ENCODE measurements at places on chromosomes 2 and 18.

- no peak for DNase-seq
These were observed 15.0 kb downstream of the GPR55 start for GRCh38 chr2:230909841-230910545.

- no peak for DNase-seq
These were observed 58.0 kb downstream of the LRRTM1 start for GRCh38 chr2:80246534-80246933.

DNA sequence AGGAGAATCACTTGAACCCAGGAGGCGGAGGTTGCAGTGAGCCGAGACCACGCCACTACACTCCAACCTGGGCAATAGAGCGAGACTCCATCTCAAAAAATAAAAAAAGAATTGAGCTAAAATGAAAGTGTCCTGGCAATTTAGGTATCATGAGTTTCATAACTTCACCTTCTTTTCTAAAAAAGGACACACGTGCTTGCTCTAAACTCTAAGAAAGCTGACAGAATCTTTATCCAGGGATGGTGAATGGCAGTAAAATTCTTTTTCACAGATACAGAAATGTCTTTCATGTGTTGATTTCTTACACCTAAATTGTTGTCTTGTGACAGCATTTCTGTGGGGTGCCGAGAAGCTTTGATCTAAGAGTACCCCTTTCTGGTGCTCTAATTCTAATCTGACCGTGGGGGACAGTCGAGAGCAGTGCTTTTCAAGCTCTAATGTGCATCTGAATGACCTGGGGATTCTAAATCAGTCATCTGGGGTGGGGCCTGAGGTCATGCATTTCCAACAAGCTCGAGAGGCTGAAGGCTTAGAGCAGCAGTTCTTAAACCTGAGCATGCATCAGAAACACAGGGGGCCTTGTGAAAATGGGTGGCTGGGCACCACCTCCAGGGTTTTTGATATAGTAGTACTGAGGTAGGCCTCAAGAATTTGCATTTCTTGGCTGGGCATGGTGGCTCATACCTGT, 42.1 kb upstream of the REL start:
- no peak for DNase-seq

DNA sequence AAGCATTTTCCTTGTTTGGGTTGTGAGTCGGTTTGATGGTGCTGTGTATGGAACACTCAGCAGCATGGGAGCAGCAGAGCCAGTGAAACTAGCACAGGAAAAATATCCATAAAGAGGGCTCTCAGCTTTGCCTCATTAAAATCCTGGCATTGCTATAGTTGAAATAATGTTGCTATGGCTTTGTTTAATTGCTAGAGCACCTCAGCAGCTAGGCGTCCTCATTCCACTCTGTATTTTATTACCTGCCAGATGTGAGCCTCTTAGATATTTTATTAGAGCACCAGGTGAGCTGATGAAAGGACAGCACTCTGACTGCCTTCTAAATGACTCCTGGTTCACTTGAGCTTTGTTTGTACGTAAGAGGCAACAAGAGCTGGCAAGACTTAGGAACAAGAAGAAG, 232.4 kb downstream of the MTX2 start:
- no peak for DNase-seq

DNA sequence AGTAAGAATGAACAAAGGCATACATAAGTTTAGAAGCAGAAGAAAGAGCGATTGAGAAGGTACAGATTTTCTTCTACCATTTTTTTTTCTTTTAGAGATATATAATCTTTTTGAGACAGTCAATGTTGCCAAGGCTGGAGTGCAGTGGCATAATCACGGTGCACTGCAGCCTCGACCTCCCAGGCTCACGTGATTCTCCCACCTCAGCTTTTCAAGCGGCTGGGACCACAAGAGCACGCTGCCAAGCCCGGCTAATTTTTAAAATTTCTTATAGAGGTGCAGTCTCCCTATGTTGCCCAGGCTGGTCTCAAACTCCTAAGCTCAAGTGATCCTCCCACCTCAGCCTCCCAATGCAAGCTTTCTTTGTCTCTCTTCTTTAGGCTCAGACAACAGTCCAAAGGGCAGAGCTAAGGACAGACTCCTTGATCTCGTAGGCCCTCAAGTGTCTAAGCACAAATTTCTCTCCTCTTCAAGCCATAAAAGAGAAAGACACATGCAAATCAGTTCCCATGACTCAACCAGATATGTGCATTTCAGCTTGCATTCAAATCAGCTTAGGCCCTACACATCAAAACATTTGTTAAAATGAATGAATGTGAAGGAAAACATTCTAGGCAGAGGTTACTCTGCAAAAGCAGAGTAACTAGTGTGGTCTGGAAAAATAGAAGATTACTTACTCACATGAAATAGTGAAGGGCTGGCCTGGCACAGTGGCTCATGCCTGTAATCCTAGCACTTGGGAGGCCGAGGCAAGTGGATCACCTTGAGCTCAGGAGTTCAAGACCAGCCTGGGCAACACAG, 18.0 kb downstream of the ITSN2 start:
- no peak for DNase-seq

GRCh38 chr2:143686585-143687164, 557.5 kb downstream of the ARHGAP15 start:
- no peak for DNase-seq

DNA sequence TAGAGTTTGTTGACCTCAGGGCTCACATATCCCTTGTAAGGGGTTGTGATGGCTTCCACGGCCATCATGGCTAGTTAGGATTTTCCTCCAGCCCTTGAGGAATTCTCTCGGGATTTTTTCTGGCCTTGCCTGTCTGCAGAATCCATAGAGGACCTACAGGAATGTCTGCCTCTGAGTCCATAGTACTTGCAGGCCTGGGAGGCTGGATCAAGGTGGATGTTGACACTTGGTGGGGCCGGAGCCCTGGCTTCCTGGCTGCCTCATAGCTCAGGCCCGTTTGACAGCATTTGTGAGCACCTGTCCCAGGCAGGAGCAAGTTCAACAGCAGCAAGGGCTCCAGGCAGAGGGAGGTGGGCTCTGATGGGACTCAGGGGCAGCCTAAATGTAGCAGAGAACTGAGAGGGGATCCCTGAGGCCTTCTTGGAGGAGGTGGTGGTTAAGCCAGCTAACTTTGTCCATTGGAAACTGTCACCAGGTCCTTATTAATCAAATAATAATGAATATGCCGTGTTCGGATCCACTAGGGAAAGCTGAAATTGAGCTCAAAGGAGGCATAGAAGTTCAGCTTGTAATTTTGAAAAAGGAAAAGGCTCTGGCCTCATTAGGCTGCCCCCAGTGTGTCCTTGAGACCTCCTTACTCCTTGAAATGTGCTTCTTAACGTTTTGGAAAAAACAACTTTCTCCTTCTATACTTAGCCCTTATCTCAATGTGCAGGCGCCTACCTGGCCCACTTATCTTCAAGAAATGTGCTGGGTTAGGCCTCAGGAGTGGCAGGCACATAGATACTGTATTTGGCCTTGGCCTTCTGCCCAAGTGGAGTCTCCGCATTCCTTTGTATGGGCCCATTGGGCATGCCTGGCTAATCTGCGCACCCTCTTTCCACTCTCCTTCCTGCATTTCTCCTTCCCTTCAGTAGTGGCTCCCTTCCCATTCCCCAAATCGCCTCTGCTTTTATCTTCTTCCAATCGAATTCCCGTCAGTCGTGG, 66.9 kb downstream of the HPCAL1 start:
- no peak for DNase-seq

- no peak for DNase-seq
These were observed 48.2 kb downstream of the LONRF2 start for GRCh38 chr2:100274076-100274475.

DNA sequence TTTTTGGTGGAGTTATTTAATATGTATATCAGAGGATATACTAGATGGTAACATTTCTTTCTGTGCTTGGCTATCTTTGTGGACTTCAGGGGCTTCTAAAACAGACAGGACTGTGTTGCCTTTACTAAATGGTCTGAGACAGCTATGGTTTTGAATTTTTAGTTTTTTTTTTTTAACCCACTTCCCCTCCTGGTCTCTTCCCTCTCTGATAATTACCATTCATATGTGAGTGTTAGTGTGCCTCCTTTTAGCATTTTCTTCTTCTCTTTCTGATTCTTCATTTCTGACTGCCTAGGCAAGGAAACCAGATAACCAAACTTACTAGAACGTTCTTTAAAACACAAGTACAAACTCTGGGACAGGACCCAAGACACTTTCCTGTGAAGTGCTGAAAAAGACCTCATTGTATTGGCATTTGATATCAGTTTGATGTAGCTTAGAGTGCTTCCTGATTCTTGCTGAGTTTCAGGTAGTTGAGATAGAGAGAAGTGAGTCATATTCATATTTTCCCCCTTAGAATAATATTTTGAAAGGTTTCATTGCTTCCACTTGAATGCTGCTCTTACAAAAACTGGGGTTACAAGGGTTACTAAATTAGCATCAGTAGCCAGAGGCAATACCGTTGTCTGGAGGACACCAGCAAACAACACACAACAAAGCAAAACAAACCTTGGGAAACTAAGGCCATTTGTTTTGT, 52.7 kb downstream of the SMAD4 start:
- no peak for DNase-seq

- no peak for DNase-seq
These were observed 109.0 kb upstream of the KCNJ3 start for GRCh38 chr2:154589514-154589913.

- no peak for DNase-seq
These were observed 98.2 kb downstream of the BABAM2 start for GRCh38 chr2:27988718-27989117.

- DNase-seq: no peak
These were observed 69.3 kb downstream of the ALPK2 start for GRCh38 chr18:58559427-58560186.

DNA sequence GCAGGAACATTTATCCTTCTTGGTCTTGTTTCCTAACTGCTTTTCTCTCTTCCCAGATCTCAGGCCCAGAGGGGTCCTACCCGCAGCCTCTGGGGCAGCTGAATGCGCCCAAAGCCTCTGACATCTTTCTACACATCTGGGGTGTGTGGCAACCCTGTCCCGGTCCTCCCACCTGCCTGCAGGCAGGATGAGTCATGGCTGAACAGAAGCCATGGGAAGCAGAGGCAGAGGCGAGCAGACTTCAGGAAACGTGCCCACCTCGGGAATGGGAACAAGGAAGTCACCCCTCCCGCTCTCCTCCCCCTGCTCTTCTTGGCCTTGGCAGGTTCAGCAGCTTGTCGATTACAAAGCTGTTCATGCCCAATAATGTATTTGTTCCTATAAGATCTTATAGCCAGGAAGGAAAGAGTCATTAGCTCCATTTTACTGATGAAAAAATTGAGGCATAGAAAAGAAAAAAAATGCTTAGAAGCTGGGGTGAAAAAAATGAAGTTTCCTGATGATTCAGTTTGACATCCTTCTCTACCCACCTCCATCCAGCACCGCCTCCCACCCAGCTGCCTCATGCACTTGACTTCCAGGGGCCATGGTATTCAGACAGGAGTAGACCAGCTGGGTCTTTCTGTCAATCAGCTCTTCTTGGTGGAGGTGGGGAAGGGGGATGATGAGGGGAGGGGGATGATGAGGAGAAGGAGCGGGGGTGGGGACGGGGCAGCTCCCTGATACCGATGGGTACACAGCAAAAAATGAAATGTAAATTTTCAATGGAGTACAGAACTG, 10.4 kb upstream of the KCNF1 start:
- peak; percentile 29 for DNase-seq

DNA sequence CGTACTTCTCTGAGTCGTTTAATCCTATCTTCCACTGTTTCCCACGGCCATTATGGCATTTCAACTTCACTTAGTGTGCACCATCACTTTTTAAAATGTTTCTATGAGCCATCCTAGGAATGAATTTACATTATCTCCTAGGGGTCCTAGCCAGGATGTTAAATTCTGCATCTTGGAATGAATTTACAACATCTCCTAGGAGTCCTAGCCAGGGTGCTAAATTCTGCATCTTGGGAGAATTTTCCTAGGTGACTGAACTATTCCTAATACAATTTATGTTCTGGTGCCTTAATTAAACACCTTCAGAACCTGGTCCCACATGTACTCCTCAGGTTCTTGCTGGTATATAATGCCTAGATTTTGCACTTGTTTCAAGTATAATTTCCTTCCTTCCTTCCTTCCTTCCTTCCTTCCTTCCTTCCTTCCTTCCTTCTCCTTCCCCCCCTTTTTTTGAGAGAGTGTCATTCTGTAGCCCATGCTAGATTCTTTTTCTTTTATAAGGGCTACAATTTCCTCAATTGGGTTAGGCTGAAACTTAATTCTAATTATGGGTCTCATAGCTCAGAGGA, 72.1 kb downstream of the TBR1 start:
- DNase-seq: no peak

- DNase-seq: no peak
These were observed 53.9 kb upstream of the EPC2 start for GRCh38 chr2:148590612-148591011.

- DNase-seq: no peak
These were observed 261.6 kb upstream of the FN1 start for GRCh38 chr2:215697496-215697895.

DNA sequence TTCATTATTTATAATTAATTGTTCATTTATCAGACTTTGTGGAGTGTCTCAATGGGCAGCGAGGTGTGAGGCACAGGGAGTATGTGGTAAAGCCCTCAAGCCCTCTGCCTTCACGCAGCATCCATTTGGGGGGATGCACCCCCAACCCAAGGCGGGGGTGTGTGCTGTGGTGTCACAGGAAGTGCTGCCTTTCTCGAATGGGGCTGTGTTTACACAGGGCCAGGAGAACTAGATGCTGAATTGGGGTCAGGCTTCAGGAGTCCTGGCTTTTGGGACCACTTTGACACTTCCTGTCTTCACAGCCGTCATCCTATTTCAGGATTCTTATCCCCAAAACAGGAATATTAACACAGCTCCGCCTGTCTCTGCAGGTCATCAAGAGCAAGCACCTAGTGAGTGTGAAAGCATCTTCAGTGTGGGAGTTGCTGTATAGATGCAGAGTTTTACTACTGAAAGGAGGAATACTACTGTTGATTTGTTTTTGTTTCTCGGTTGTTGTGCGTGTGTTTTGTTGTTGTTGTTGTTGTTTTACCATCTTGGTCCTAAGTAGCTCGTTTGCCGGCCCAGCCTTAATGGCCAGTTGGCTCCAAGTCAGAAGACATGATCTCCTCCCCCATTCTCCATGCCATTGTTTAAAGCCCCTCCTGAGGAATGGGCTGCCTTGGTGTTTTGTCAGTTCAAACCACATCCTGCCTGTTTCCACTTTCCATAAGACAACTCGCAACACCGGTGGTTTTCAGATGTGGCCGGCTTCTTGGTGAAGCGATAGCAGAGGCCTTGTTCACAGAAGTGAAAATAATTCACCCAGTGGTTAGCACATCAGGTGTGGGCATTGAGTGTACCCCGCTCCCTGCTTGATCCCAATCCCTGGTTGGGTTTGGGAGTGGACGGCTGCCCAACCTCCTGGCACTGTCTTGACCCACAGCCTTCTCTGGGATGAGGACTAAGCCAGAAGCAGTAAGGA, 221.3 kb downstream of the BCL2 start:
- DNase-seq: no peak
